ENCODE measurements at places on chromosomes 16 and 17. TPM values are rescaled to one million over a fixed set of nuclear protein-coding genes. Genes with fewer than 3 reads are reported as not detected.

Gene PDP2
- 8.2 TPM for total RNA-seq

Gene TPSAB1
- total RNA-seq, result not detected

Gene NUP85
- 110 TPM for total RNA-seq

Gene SMIM22
- not detected for total RNA-seq

Gene CIBAR2
- not detected for total RNA-seq

Gene OTOA
- 0.10 TPM for total RNA-seq

Gene TEKT5
- 0.17 TPM for total RNA-seq

Gene HS3ST3A1
- total RNA-seq, result 0.31 TPM

Gene KRT40
- not detected for total RNA-seq

Gene B4GALNT2
- 0.36 TPM for total RNA-seq

Gene ZNF19
- 2.0 TPM for total RNA-seq

Gene FOXC2
- total RNA-seq, result 5.1 TPM

Gene CACNA1H
- 15.2 TPM for total RNA-seq

Gene ATXN1L
- total RNA-seq, result 17.5 TPM

Gene GINS2
- total RNA-seq, result 28.6 TPM

Gene TPSG1
- total RNA-seq, result not detected

Gene ST6GALNAC1
- total RNA-seq, result 0.05 TPM

Gene HSF5
- not detected for total RNA-seq

Gene KRT33A
- total RNA-seq, result not detected

Gene PRMT7
- 29.3 TPM for total RNA-seq

Gene TAC4
- total RNA-seq, result not detected

Gene KRTAP4-3
- total RNA-seq, result not detected

Gene SDF2
- 81.6 TPM for total RNA-seq

Gene EIF3CL
- total RNA-seq, result 73.4 TPM

Gene CA7
- total RNA-seq, result not detected

Gene PRCD
- 0.08 TPM for total RNA-seq

Gene AIPL1
- not detected for total RNA-seq

Gene NGFR
- total RNA-seq, result 0.86 TPM

Gene CA10
- not detected for total RNA-seq

Gene TSPOAP1
- total RNA-seq, result not detected

Gene NTN3
- total RNA-seq, result 0.06 TPM

Gene G6PC1
- not detected for total RNA-seq

Gene PIGL
- total RNA-seq, result 17.5 TPM

Gene PYY
- not detected for total RNA-seq

Gene SRCIN1
- 2.7 TPM for total RNA-seq

Gene DHX58
- 0.45 TPM for total RNA-seq

Gene RMI2
- 26.4 TPM for total RNA-seq

Gene ZDHHC1
- 6.9 TPM for total RNA-seq

Gene TGFB1I1
- 45.9 TPM for total RNA-seq

Gene AATK
- 0.64 TPM for total RNA-seq

Gene MYADML2
- total RNA-seq, result not detected

Gene ABCC12
- total RNA-seq, result 0.05 TPM

Data from A549 treated with Hydrocortisone at 1 μM for 4 hours (cell line).